ENCODE measurements at places on chromosomes 5 and 9.
A peak's percentile ranks its signal among the peaks of the same experiment; 100 is the strongest.

DNA sequence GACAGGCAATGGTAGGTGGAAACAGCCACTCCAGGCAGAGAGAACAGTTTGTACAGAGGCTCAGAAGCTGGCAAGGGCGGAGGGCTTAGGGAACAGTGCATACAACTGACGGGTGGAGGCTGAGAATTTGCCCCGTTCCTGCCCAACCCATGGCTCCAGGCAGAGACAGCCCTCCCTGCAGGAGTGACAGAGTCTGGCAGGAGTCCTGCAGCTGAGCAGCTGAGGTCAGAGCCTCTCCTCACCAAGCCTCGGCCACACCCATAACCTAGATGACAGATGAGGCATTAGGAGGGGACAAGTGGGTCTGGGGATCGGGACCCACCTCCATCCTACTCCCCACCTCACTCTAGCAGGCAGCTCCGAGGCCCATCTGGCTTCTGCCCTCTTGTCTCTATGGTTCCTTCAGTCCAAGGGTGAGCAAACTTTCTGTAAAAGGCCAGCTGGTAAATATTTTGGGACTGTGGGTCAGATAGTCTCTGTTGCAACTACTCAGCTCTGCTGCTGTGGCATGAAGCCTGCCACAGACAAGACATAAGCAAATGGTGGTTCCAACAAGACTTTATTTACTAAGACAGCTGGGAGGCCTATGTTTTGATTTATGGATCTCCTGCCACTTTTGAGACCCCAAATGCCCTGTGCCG lies 83.7 kb downstream of the SH3TC2 start:
- DNase-seq, result no peak

GRCh38 chr5:145586661-145587307 lies 248.4 kb downstream of the PRELID2 start:
- DNase-seq, result no peak

DNA sequence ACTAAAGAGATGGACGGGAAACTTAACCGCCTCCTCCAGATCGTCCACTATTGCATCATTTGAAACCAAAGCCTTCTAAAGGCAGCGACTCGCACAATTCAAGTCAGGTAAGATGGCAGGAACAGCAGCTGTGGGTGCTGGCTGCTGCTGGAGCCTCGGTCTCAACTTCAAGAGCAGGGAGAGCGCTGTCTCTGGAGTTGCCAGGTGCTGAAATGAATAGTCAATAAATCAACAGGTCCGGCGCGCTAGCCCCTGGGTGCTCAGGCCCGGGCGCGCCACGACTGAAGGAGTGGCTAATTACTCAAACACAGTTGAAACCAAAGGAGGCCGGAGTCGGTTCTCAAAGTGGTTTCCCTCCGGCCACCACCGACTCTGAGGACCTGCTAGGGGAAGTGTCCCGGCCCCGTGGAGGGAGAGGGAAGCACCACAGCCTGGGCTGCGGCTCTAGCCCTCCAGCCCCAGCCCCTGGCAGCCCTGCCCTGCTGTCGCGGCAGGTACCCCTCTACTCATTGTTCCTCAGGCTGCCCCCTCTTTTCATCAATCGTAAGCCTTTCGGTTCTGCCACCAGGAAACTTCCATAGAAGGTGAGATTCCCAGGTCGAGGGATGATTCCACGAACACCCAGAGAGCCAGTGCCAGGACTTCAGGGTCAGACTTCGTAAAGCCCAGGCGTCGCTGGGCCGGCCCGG lies 804 bp downstream of the TTC39B start:
- DNase-seq, result peak; percentile 33

GRCh38 chr5:125245216-125245615 lies 498.8 kb upstream of the ZNF608 start:
- no peak for DNase-seq

DNA sequence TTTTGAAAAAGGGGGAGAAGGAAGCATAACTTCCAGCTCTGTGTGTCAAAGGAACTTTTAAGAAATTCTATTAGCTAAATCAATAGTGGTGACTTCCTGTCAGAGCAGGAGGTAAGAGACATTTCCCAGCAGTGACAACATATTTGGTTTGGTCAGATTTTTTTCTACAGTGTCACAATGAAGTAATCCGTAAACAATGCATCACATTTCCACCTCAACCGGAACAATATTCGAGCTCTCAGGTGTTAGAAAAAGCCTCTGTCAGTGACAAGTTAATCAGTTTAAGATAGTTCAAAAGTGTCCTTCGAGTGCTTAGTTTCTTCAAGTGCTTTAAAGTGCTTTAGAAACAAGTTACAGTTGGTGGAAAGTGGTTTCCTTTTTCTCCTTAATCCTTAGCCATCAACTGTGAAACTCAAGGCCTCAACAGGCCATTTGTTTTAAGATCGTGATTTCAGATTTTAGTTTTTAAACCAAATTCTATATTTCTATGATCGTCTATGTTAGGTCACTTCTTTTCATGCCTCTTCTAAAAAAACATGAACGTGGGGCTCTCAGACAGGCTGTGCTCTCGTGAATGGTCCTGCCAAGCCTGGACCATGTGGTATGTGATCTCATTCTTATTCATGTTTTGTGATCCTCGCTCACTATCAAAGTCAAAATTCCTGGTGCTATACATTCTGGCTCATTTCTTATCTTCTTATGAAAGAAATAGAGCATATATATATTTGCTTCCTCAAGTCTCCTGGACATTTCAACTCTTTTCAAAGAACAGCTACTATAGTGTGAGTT lies 181.9 kb upstream of the HMHB1 start:
- DNase-seq, result peak; percentile 63

GRCh38 chr5:28430565-28431178 lies 1392.3 kb upstream of the CDH9 start:
- DNase-seq, result no peak

DNA sequence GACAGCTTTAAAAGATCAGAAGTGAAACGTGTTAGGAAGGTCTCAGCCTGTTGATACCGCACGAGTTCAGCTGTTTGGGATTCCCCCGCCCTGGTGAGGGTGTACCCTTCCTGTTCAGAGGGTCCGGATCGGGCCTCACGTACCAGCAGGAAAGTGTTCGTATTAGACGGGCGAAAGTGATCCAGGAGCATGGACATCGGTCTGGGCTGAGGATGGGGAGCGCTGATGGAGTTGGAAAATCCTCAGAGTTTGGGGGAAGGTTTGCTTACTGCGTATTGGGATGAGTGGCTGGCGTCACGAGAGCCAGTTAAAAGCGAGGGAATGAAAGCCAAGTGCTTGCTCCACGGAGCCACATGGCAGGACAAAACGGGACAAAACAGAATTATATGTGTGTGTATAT lies 47.4 kb downstream of the IRX2 start:
- DNase-seq, result no peak

- no peak for DNase-seq
Measured at GRCh38 chr5:78509145-78509865, 139.3 kb downstream of the LHFPL2 start.

DNA sequence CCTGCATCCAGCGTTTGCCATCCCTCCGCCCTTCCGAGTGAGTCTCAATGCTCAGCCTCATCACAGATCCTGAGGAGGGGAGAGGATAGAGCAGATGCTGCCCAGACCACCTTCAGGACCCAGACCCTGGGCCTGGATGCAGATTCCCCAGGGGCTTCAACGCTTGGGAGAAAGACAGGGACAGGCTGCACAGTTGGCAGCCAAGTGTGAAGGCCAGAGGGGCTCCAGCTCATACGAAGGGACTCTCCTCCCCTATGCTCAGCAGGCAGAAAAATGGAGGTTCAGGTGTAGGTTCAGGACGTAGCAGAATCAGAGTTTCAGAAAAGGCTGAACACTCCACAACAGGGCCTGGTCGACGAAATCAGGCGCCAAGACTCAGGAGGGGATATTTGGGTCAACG lies 378.5 kb upstream of the IRX1 start:
- DNase-seq, result no peak

- DNase-seq, result no peak
Measured at GRCh38 chr5:6282352-6282751, 96.0 kb downstream of the MED10 start.

GRCh38 chr5:119895066-119895465 lies 265.7 kb downstream of the FAM170A start:
- DNase-seq, result peak; percentile 62

DNA sequence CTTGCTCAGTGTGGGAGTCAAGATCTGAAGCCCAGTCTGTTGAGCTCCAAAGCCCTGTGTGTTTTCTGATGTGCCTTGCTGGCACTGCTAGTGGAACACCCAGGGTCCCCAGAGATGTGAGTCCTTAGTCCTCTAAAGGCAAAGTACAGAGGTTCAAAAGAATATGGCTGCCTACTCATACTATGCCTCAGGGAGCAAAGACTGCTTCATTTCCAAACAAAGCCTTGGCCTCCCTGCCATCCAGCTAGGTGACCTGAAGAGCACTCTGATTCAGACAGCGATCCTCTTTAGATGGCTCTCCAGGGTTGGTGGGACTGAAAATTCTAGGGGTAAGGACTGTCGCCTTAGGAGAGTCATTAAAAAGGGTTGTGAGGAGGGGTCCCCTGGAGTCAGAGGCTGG lies 2.0 kb downstream of the PRLR start:
- no peak for DNase-seq

GRCh38 chr5:53017383-53017782 lies 28.2 kb downstream of the ITGA2 start:
- no peak for DNase-seq

GRCh38 chr9:131886826-131887225 lies 146.9 kb upstream of the RAPGEF1 start:
- peak; percentile 21 for DNase-seq

- peak; percentile 14 for DNase-seq
Measured at GRCh38 chr5:170429014-170429413, 39.8 kb upstream of the KCNMB1 start.

- no peak for DNase-seq
Measured at GRCh38 chr9:108972626-108973209, 38.5 kb downstream of the ABITRAM start.
